ENCODE measurements at places on chromosomes 5 and 9. TPM values are rescaled to one million over a fixed set of nuclear protein-coding genes. Genes with fewer than 3 reads are reported as not detected.

DNA sequence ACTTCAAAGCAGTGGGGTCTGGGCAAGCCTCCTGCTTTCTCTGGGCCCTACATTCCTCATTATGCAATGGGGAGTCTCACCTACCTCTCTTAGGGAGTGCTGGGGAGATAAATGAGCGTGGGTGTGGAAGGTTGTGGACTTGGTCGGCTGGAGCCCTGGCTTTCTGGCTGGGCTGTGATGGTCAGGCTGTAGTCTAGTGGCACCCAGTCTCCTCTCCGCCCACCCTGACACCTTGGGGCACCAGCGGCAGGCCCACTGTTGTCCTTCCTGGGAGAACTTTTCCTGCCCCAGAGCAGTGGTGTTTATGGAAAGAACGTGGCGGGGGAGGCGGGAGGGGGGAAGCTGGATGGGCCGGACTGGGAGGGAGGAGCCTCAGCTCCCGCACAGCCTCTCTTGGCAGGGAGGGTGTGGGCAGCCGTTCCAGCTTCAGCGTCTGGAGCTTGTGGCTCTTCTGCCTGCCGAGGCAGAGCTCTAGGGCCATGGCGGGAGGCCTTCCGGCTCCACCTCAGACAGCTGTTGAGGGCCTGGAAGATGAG is 4.1 kb downstream of the PTGS1 start:
- H3K4me1 ChIP-seq: peaks cover 12% of the 10 kb centered on the region
- peaks cover 4% of the 10 kb centered on the region for H3K27me3 ChIP-seq
- peak; percentile 73 for DNase-seq
- H3K27ac ChIP-seq: no peak overlapping the region

DNA sequence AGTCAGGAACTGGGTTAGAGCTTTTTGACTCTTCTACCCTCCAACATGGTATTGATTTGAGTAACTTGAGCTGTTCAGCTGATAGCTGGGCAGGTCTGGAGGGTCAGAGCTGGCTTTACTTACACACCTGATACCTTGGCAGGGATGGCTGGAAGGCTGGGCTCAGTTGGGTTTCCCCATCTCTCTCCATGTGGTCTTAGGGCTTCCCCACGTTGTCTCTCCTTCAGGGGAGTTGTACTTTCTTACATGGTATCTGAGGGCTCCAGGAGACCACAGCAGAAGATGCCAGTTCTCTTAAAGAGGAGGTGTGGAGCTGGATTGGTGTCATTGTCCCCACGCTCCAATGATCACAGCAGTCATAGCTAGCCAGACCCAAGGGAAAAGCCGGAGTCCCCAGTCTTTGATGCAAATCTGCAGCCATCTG is 25.6 kb downstream of the ISOC1 start:
- DNase-seq: no peak
- no peaks in the 10 kb centered on the region for H3K4me1 ChIP-seq
- no peaks in the 10 kb centered on the region for H3K27me3 ChIP-seq
- H3K36me3 ChIP-seq: no peaks in the 10 kb centered on the region
- H3K27ac ChIP-seq: no peak overlapping the region

DNA sequence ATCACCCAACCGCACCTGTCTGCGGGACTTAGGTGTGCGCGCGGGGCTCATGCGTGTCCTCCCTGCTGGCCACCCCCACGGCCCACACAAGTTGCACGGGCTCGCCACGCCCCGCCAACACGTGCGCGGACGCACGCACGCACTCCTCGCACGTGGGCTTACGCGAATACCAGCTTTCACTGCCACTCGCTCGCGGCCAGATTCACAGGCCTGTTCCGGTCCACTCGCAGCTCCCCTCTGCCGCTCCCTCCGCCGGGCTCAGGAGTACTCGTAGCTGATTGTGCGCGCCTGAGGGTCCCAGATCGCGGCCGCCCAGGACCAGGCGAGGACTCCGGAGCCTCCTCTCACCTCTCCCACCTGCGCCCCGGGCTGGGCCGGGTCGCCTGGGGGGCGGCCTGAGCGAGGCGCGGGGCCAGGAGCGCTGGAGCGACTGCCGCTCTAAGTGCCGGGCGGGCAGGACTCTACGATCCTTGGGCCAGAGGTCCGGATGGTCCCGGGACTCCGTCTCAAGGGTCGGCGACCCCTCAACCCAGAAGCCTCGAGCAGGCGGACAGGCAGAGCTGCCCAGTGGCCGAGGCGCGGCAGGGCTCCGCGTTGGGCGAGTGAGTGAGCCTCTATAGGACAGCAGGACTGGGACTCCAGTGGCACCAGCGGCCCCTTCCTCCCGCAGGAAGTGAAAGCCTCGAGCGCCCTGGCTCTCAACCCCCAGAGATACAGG is 3.4 kb downstream of the PCDHGC5 start:
- no peak for DNase-seq
- no peaks in the 10 kb centered on the region for H3K36me3 ChIP-seq
- peak overlapping the region; percentile 4 for H3K4me3 ChIP-seq
- peaks cover 31% of the 10 kb centered on the region for H3K4me1 ChIP-seq
- H3K27me3 ChIP-seq: peaks cover 12% of the 10 kb centered on the region

DNA sequence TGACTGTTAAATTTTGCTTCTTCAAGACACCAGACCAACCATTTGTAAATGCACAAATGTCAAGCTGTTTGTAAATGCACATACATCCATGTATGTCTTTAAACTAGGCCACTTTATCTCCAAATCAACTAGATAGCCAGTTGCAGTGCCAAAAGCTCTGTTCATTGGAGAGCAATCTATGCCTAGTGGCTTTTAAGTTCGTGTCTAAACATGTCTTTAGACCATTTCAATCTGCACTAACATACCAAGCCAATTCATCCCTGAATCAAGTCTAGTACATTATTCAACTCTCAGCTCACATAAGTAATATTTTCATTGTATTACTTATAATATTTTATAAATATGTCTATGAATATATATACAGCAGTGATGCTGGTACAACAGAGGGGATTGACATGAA is 985.9 kb downstream of the CDH18 start:
- no peaks in the 10 kb centered on the region for H3K27me3 ChIP-seq
- H3K4me3 ChIP-seq: no peak overlapping the region
- no peak for DNase-seq

- no peaks in the 10 kb centered on the region for H3K4me1 ChIP-seq
- no peak for DNase-seq
- H3K4me3 ChIP-seq: no peak overlapping the region
- H3K36me3 ChIP-seq: no peaks in the 10 kb centered on the region
Observed at GRCh38 chr9:136292591-136293448, 11.1 kb downstream of the CCDC187 start.

- no peak overlapping the region for H3K4me3 ChIP-seq
- H3K27me3 ChIP-seq: no peaks in the 10 kb centered on the region
- no peaks in the 10 kb centered on the region for H3K36me3 ChIP-seq
- no peak overlapping the region for H3K27ac ChIP-seq
- H3K4me1 ChIP-seq: no peaks in the 10 kb centered on the region
Observed at GRCh38 chr5:178349625-178350353, 117.2 kb upstream of the PHYKPL start.

DNA sequence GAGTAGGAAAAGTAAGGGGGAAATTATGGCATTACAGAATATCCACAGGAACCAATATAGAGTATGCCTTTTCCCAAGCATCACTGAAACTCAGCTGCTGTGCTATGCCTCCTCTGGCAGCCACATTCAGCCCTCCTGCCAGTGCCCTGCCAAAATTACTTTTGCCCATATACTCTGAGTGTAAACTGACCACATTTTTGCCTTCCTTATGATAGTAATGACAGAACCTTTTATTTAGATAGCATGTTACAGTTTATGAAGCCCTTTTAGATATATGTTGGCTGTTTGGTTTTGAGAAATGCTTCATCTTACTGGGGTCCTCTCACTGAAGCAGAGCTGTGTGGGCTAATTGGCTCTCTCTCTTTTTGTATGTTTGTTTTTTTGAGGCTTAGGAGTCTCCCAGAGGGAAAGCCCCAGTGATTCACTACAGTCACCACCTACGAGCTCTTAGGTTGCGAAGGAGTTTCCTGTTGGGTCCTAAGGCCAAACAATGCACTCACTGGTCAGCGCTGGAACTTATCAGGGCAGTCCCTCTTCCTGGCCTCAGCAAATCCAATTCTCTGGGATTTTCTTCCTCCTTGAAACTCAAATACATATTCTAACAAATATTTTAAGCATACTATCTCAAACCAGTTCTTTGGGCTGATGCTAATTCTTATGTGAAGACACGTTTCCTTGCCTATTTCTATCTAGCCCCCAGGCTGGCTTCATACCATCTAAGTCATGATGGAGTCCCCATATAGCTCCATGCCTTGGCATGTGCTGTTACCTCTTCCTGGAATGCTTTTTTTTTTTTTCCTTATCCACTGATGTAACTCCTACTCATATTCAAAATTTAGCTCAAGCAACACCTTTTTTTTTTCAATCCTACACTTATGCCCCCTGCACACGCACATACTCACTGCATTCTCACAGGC is 3.7 kb downstream of the PHF24 start:
- H3K4me1 ChIP-seq: peaks cover 6% of the 10 kb centered on the region
- no peak overlapping the region for H3K4me3 ChIP-seq

TEX48 gene
- not detected for total RNA-seq

DNA sequence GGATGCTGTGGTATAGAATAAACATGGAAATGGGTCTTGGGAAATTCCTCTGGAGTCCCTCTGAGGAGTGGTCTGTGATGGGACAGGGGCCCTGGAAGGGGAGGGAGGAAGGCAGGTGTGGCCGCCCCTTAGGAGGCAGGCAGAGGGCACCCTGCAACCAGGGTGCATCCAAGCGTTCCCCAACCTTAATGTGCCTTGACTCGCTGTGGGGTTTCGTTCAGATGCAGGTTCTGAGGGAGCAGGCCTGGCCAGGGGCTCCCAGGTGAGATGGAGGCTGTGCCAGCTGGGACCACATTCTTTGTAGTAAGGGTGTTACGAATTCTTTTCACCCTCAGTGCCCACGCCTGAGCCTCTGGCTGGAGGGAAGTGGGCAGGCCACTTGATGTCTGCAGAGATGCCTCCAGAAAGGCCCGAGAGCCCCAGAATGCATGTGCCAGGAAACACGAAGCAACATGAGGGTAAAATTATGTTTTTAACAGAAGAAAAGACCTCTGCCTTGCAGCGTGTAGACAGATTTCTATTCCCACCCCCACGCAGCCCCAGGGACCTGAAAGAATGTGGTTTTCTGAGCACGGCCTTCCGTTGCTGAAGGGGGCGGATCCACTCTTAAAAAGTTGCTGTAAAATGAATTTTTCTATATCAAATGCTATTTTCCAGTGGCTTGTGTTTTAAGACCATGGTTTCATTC is 150.4 kb upstream of the IER5L start:
- no peaks in the 10 kb centered on the region for H3K27me3 ChIP-seq
- no peaks in the 10 kb centered on the region for H3K36me3 ChIP-seq
- peaks cover 16% of the 10 kb centered on the region for H3K4me1 ChIP-seq
- H3K4me3 ChIP-seq: no peak overlapping the region
- no peak for DNase-seq

DNA sequence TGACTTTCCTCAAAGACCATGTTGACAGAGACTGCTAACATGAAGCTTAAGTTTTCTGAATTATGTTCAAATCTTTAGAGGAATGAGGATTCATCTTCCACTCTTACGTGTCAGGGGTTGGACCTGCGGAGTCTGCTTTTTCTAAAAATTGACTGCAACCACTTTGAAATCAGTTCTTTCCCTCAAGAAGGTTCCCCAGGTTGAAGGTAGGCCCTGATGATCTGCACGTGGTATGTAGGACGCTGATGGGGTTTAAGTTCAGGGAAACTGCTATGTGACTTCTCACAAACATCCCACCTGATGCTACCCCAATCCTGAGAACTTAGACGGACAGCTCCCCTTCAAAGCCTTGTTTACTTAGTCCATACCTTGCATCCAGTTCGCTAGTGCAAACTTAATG is 7.2 kb downstream of the RACK1 start:
- no peaks in the 10 kb centered on the region for H3K27me3 ChIP-seq
- H3K4me1 ChIP-seq: peaks cover 19% of the 10 kb centered on the region
- no peak overlapping the region for H3K4me3 ChIP-seq
- DNase-seq: no peak

PDE6A gene
- 0.09 TPM for total RNA-seq

DNAH5 gene
- total RNA-seq: 4.6 TPM

DNA sequence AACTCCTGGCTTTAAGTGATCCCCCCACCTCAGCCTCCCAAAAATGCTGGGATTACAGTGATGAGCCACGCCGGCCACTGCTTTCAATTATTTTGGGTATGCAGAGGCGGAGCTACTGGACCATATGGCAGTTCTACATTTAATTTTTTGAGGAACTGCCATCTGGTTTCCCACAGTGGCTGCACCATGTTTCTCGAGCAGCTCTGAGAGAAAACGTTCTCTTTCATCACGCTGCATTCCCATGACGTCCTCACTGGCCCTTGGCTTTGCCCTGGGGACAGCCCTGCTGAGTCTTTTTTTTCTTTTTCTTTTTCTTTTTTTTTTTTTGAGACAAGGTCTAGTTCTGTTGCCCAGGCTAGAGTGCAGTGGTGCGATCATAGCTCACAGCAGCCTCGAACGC is 35.5 kb upstream of the GRHPR start:
- H3K27me3 ChIP-seq: no peaks in the 10 kb centered on the region
- no peak overlapping the region for H3K4me3 ChIP-seq
- no peaks in the 10 kb centered on the region for H3K36me3 ChIP-seq
- H3K4me1 ChIP-seq: no peaks in the 10 kb centered on the region
- H3K27ac ChIP-seq: no peak overlapping the region

DNA sequence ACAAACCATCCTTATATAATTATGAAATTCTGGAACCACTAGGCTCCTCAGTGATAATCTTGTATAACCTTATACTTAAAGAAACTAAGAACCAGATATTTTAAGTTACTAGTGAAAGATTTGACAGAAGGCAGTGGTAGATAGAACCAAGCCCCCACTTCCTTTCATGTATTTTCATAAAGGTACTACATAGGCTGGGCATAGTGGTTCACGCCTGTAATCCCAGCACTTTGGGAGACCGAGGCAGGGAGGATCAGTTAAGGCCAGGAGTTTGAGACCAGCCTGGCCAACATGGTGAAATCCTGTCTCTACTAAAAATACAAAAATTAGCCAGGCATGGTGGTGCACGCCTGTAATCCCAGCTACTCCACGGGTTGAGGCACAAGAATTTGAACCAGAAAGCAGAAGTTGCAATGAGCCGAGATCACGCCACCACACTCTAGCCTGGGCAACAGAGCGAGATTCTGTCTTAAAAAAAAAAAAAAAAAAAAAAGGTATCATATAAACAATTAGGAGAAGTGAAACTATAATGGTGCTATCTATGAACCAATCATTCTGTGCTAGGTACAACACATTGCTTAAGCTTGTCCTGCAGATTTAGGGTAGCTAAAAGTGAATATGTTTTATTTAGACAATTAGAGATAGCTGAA is 27.9 kb upstream of the DTWD2 start:
- no peak for DNase-seq
- H3K36me3 ChIP-seq: no peaks in the 10 kb centered on the region
- no peak overlapping the region for H3K4me3 ChIP-seq
- no peaks in the 10 kb centered on the region for H3K4me1 ChIP-seq

Data from upper lobe of right lung (tissue), 1 donor.